ENCODE measurements at places on chromosomes 3 and 15.

DNA sequence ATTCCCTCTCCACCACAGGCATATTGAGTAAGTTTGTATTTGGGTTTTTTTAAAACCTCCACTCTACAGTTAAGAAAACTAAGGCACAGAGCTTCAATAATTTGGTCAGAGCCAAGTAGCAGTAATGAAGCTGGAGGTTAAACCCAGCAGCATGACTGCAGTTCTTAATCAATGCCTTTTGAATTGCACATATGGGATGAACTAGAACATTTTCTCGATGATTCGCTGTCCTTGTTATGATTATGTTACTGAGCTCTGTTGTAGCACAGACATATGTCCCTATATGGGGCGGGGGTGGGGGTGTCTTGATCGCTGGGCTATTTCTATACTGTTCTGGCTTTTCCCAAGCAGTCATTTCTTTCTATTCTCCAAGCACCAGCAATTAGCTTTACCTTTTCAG is 1.6 kb upstream of the CCR5 start:
- no peak for DNase-seq

- no peak for DNase-seq
These were observed 76.0 kb downstream of the ZNF609 start for GRCh38 chr15:64536244-64536836.

- no peak for DNase-seq
These were observed 213.0 kb upstream of the ROBO2 start for GRCh38 chr3:76826861-76827260.

GRCh38 chr15:31349233-31350141 is 22.9 kb downstream of the KLF13 start:
- DNase-seq: no peak

DNA sequence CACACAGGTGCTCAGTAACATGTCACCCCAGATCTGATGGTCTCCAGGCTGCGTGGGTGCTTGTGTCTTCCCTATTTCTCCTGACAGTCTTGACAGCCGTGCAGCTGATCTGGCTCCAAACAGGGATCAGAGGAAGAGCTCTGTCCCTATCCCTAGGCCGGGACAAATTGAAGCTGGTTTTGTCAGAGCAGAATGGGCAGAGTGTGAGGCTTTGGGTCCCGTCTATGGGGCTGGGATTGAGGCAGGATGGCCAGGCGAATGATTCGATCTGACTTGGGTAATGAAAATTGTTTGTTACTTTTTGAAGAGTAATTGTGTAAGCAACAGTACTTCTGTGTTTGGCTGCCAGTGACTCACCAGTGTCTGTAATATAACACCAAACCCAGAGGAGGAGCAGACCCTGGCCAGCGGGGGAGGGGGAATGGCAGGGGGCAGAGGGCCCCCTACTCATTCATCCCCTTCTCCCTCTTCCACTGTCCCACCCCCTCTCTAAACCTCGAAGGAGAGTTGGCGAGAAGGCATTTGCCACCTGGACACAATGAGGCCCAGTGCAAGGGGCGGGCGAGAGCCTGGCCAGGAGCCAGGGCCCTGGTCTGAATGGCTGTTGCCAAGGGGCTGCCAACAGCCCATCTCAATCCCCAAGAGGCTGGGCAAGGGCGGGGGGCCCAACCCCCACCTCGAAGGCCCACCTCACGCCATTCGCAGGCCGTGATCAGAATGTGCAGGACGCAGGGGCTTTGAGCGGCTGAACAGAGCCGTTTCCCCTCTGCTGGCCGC is 4.9 kb upstream of the MAGEF1 start:
- no peak for DNase-seq

DNA sequence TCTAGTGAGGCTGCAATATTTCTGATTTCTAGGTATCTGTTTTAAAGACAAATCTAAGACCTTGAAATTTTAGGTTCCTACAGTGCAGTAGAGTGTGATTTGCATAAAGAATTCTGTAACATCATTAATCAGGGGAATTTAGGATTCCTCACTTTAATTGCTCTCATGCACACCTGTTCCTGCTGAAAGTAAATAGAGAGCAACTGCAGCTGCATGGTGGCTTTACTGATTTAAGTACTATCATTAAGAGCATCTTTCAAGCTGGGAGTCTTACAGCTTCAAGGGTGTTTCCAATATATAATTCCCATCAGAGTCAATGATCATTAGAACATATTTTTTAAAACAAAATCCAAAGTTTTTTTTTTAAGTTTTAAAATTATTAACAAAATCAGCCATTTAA is 36.0 kb upstream of the C3orf70 start:
- no peak for DNase-seq

All from stimulated activated CD8-positive, alpha-beta memory T cell treated with anti-CD3 and anti-CD28 coated beads, Interleukin-4, amount 100 ng/mL, for 4 hours (primary cell).